Fibroblast of skin of scalp (primary cell): ENCODE measurements at places on chromosomes 5 and 9.

DNA sequence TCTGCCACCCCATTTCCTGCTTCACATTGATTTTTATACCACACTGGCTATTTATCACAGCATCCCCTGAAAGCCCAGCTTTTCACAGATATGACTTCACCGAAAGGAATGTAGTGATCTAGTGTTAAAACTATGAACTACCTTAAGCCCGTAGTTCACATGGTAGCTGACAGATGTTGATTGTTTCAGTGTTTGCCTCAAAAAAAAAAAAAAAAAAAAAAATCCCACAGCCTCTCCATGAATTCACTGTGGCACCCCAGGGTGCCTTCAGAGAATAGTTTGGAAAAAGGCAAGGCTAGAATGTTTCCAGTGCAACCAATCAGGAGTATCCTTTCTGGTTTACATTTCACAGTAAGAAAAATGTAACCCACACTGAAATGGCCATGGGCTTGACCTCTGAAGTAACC, 37.1 kb downstream of the GLIS3 start:
- peak; percentile 88 for DNase-seq

GRCh38 chr5:72161951-72162350, 54.7 kb downstream of the MAP1B start:
- no peak for DNase-seq

- no peak for DNase-seq
These were observed 693.4 kb downstream of the KCTD16 start for GRCh38 chr5:144864118-144864517.

DNA sequence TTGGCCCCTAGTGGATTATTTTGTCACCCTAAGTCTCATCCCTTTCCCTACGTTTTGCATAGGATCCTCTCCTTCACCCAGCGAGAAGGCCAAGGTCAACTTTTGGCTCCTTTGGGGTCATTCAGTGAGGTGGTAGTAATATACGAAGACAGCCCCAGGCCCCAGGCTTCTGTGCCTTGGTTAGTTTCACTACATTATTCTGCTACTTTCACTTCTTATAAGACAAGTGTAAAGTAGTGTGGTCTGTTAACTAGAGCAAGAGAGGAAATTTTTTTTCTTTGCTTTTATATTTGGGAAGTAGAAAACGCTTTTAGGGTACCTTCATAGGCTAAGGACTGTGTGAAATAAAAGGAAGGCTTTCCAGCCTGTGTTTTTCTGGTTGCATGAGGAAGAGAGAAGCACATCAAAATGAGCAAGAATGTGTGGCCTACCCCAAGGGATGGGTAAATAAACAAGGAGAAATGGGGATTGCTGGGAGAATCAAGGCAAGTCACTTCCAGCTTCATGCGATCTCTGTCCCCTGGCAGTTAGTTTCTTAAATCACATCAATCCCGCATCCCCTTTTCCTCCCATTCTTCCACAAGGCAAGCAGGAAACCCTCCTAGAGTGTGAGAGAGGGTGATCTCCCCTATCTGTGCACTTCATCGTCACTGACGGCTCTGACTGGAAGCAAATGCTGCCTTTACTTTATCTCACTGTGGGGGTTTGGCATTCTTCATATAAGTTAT, 677.0 kb upstream of the WWC1 start:
- peak; percentile 6 for DNase-seq

DNA sequence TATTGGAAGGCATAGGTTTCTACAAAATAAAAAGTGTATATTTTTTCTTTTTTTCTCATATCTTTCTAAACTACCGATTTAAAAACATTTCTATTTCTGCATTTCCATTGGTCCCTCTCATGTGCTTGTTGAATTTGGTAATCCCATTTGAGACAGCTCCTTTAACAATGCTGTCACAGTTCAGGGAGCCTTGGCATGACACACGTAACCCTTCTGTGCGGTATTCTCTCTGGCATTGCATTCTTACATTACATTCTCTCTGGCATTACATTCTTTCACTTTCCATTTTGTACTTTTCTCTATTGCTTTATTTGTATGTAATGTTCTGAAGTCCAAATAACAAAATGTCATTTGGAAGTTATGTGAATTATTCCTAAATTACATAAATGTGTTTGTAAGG, 150.7 kb upstream of the RASGRF2 start:
- DNase-seq = peak; percentile 5
